ENCODE measurements at places on chromosomes 16 and 17.

- no peak for ATAC-seq
Measured at GRCh38 chr17:32822996-32823395, 53.9 kb downstream of the MYO1D start.

DNA sequence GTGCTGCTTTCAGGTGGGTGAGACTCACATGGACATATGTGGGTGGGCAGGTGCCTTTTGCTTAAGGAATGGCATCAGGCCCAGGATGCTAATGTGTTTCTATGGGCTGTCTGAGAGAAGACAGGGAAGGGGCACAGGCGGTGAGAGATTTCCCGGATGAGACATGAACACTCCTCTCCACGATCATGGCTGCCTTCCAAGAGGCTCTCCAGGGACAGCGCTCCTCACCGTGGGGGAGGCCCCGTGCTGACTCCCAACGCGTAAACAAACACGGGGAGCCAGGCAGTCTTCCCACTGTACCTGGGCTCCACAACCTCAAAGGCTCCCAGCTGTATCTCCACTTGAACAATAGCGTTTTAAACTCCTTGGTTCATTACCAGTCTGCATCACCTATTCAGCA lies 42.8 kb downstream of the CDK5R1 start:
- no peak for ATAC-seq

DNA sequence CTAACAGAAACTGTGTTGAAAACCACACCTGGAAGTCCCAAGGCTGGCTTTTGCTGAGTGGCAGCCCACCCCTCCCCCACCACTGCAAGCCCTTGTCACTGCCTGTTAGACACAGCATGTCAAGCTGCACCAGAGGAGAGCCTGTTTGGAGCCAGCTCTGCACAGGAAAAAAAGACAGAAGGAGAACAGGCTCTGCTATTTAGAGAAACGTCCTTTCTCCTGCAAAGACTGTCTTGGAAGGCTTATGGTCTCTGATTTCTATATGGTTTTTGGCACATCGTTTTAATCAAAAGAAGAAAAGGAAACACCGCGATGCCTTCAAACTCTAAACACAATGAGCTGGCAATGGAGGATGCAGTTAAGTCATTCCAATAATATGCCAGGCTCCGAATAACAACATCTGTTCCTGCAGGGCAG lies 275.5 kb downstream of the MAP2K4 start:
- ATAC-seq: no peak

GRCh38 chr17:41937970-41938954 lies 7.8 kb downstream of the ODAD4 start:
- no peak for ATAC-seq

- ATAC-seq: no peak
Measured at GRCh38 chr16:4384509-4384942, 12.9 kb downstream of the VASN start.

- ATAC-seq: no peak
Measured at GRCh38 chr17:79633993-79634813, 23.4 kb upstream of the RBFOX3 start.

DNA sequence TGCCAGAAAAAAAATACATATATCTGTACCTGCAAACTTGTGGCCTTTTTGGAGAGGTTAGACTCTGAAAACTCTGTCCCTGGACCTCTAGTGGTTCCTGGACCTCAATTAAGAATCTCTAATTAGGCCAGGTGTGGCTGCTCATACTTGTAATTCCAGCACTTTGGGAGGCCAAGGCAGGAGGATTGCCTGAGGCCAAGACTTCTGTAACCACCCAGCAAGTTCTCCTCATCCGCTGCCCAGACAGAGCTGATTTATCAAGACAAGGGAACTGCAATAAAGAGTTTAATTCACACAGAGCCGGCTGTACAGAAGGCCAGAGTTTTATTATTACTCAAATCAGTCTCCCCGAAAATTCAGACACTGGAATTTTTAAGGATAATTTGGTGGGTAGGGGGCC lies 4.2 kb downstream of the ASPA start:
- no peak for ATAC-seq

GRCh38 chr17:48444516-48445247 lies 14.7 kb upstream of the SKAP1 start:
- no peak for ATAC-seq

- no peak for ATAC-seq
Measured at GRCh38 chr16:85648805-85649204, 35.7 kb downstream of the GSE1 start.

DNA sequence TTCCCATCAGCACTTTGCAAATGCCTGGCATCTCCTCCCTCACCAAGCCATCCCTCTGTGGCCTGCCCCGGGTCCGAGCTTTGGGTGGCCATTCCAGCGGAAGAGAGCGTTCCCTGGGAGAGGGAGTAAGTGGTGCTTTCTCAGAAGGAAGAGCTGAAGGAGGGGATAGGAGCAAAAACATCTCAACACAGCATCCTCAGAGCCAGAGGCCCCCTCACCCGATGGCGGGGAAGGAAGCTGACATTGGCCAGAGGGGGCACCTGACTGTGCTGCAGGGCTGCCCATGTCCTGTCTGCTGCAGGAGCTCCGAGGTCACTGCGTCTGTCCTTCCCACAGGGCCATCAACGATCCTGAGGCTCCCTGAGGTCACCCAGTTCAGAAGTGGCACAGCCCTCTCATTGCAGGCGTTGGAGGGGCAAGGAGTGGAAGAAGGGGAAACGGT lies 427 bp upstream of the TLCD3B start:
- ATAC-seq: no peak

DNA sequence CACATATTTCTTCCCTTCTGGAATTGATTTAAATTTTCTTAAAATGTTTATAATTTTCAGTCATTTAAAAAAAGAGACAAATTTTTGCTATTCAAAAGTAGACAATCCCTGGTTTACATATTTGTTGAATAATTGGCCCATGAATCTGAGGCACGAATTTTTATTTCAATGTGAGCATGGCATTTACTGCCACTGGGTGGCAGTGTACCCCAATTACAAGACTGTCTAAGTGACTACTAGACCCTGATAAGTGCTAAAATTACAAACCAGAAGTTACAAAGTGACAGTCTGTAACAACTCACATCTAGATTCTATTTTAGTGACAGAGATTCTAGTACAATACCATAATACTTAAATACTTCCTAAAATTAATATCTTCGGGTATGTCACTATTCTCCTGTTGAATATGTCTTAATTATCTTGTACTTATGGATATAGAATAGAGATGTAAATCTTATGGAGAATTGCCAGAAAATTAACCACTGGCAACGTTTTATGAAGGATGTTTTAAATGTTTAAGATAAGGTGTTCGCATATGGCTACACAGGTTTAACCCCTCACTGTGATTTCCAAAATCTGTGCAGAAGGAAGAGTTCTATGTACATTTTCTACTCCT lies 235.8 kb downstream of the MAP2K4 start:
- ATAC-seq: no peak

DNA sequence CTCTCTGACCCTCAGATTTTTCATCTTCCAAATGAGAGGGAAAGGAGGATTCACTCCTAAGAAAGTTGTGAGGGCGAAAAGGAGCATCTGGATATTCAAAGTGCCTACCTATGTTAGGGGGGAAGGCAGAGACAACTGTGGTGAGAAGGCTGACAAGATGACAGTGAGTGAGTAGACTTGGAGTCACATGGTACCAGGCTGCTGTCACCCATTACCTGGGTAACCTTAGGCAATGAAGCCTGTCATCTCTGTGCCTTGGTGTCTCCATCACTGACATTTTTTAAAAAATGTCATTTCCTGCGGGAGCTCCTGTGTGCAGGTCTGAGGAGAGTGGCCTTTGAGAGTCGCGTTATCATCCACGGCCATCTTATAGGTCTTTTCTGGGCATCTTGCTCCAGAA lies 124.0 kb downstream of the MAF start:
- no peak for ATAC-seq

DNA sequence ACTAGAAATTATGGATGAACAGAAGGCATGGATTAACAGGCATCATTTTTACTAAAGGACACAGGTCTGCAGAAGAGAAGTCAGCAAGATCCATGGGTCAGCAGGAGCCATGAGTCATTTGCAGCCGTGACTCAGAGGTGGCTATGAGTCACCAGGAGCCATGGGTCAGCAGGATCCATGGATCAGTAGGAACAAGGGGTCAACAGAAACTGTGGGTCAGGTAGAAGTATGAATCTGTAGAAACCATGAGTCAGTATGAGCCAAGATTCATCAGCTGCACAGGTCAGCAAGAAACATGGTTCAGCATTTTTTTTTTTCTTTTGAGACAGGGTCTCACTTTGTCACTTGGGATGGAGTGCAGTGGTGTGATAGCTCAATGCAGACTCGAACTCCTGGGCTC lies 58.2 kb upstream of the HS3ST4 start:
- no peak for ATAC-seq

GRCh38 chr17:77194179-77194578 lies 53.4 kb downstream of the SEC14L1 start:
- no peak for ATAC-seq

GRCh38 chr17:55462711-55463110 lies 41.1 kb upstream of the MMD start:
- ATAC-seq: no peak

GRCh38 chr16:49078104-49078503 lies 203.5 kb downstream of the CBLN1 start:
- ATAC-seq: no peak

DNA sequence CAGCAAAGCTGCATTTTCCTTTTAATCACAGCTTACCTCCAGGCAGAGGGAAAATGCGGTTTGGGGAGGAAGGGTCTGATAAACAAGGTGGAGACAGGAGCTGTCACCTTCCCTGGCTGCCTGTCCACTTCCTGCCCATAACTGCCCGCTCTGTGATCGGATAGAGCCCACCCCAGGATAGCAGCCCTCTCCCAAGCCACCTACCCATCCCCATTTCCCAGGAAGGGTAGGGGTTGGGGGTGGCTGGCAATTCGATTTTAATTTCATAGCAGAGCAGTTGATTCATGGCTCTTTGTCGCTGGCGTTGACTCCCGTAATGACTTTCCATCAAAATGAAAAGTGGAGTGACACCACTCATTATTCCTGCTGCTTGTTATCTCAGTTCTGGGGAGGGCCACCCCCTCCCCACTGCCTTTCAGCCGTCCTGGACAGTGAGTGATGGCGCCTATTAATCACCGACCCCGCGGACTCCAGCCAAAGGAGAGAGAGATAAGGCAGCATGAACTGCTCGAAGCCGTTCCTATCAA lies 11.2 kb downstream of the CDK5RAP3 start:
- ATAC-seq: no peak

DNA sequence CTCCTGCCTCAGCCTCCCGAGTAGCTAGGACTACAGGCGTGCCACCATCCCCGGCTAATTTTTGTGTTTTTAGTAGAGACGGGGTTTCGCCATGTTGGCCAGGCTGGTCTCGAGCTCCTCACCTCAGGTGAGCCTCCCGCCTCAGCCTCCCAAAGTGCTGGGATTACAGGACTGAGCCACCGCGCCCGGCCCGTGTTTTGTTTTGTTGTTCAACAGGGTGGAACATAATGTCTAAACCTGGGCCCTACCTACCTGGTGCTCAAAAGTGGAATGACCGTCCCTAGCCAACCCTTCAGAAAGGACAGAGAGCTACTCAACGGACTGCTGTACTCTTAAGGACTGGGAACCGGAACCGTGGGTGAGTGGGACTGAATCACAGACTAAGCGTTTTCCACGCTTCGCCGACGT lies 772 bp upstream of the KIF22 start:
- ATAC-seq: no peak

DNA sequence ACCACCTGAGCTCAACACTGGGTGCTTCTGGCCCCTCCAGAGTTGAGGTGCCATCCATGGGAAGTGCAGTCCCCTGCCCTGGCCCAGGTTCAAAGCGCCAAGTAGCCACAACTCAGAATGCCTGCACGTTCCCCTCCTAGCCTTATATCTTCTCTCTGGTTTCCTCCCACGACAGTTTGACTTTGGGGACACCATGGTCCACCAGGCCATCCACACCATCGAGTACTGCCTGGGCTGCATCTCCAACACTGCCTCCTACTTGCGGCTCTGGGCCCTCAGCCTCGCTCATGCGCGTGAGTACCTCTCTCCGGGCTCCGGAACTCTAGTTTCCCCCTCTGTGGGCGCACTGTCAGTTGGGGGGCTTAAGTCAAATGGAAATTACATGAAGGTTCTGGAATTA lies 22.4 kb upstream of the NAGLU start:
- ATAC-seq: no peak

GRCh38 chr16:31869511-31870201 lies 4.0 kb upstream of the ZNF267 start:
- ATAC-seq: peak; percentile 80

DNA sequence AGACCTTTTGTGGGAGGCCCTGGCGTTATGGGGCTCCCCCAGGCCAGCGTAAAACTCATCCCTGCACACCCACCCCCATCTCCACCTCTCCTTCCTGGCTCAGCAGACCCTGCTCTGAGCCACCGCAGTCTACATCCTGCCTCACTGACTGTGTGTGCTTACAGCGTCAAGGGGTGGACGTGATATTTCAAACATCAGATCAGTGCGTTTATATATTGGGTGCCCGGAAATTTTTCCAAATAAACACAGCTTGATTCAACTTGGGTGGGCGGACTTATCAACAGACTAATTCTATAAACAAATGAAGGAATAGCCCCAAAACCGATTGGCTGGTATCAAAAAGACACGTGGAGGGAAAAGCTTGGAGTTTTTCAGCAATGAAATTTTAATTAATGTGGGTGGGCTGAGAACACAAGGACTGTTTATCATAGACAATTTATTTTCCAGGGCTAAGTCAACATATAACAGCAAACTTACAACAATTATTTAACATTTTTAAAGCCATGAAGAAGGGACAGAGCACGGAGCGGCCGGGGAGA lies at the start of gene FOXL1:
Gene FOXL1 (plus strand): TSS at position 489 of the 539 bp plus-strand sequence. CDS start 175 bp downstream, outside the sequence.
- no peak for ATAC-seq

DNA sequence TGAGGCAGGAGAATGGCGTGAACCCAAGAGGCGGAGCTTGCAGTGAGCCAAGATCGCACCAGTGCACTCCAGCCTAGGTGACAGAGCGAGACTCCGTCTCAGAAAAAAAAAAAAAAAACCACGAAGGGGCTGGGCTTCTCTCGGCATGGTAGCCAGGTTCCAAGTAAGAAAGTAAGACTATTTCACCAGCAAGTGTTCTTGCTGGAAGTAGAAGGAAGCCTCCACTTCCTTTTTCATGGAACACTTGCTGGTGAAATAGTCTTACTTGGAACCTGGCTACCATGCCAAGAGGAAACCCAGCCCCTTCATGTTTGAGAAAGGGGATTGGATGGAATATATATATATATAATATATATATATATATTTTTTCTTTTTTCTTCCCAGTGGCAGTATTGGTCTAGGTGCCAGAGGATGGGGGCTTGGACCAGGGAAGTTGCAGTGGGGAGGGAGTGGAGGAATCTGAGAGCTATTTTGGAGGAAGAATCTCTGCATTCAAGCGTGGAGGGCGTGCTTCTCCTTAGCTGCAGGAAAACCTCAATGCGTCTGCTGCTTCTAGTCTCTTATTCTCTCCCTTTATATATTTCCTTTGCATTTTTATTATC lies 7.2 kb upstream of the N4BP1 start:
- no peak for ATAC-seq
